ENCODE measurements at places on chromosomes 5 and 9.
A peak's percentile ranks its signal among the peaks of the same experiment; 100 is the strongest.

GRCh38 chr9:4138781-4139180 lies 161.1 kb downstream of the GLIS3 start:
- DNase-seq = peak; percentile 64

DNA sequence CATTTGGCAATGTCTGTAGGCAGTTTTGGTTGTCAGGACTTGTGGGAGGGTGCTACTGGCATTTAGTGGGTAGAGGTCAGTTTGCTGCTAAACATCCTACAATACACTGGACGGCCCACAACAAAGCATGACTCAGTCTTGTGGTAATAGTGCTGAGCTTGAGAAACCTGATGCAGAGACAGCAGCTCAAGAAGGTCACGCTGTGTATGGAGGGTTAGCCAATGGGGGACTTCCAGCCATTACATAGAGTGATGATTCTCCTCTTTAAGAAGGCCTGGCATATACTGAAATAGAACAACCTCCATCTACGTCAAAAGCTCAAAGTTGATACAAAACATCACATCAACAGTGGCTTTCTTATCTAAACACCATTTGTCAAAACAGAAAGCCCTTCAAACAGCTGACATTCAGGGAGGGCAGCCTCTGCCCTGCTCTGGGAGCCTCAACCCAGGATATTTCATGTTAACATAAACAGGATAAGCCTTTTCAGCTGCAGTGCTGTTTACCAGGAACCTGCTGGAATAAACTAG lies 143.0 kb downstream of the GPBP1 start:
- peak; percentile 100 for DNase-seq

- DNase-seq = peak; percentile 9
These were observed 589.4 kb downstream of the NR2F1-AS1 start for GRCh38 chr5:92991581-92992067.

DNA sequence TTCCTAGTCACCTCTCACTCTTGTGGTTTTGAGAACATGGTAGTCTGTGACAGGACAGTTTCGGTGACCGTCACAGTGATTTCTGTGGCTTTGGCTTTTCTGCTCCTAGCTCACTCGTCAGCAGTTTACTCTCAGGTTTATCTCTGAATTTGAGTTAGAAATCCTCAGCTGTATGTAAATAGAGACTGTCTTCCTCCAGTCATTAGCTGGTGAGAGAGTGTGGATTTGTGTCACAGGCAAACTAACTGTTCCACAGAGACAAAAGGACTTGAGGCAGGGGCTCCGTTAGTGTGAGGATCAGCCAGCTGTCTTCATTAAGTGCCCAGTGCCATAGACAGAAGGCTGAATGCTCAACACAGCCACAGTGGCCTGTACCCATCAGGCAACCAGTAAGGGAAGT lies 131.4 kb downstream of the CD180 start:
- no peak for DNase-seq

DNA sequence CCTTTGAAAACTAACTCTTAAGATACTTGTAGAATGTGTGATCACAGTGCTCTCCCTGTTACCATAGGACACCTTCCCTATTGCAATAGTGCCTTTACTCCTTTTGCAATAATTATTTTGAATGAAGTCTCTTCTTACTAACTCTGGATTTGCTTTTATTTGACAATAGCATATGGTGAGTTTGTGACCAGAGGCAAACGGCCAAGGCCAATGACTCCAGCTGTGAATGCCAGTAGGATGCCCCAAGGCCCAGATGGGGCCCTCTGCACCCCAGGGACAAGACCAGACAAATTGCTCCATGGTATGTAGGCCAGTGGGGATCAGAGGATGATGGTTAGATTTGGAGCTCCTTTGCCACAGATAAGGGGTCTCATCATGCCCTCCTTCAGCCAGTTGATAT lies 116.9 kb downstream of the NPR3 start:
- no peak for DNase-seq

- DNase-seq = no peak
These were observed 133.0 kb upstream of the PTCH1 start for GRCh38 chr9:95649801-95650213.

DNA sequence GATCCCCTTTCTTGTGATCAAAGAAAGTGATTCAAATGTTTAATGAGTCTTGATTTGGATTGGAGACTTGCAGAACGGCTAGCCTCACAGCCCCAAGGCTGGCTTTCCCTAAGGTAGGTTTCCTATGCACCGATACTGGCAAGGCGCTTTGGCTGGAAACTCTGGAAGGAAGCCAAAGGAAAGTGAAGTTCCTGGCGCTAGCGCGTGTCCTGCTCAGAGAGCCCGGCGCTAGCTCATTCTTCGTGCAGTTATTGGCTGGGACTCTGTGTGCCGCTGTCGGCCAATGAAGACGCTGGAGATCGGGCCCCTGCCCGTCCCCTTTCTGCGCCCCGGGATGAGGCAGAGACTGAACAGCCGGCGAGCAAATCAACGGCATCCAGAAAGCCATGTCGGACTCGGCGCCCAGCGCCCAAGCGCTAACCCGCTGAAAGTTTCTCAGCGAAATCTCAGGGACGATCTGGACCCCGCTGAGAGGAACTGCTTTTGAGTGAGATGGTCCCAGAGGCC lies at the start of gene PCDHGC3:
PCDHGC3 (plus strand) TSS at position 342 of the 507 bp plus-strand sequence; CDS start at position 493, 151 bp downstream.
- peak; percentile 97 for DNase-seq

DNA sequence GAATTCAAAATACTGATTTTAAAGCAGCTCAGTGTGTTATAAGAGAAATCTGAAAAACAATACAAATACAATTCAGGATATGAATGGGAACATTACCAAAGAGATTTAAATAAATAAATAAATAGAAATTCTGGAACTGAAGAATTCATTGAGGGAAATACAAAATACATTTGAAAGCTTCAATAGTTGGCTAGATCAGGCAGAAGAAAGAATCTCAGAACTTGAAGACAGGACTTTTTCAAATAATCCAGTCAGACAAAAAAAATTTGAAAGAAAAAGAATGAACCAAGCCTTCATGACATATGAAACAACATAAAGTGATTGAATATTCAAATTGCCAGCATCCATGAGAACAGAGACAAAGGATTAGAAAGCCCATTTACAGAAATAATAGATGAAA lies 59.6 kb upstream of the TLX3 start:
- no peak for DNase-seq

DNA sequence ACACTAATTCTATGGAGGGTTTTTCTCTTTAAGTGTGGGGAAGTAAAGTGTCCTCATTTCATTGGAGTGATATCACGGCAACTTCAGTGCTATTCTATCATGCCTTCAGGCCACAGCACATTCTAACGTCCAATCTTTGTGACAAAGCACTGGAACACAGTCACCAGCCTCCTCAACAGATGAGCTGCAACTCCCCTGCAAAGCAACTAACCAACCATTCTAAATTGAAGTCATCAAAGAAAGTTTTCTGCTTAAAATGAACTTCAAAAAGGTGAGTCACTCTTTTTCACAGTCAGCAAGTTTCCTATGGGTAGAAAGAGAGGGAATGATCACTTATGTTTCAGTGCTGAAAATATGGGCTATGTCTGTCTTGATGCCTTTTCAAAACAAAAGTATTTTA lies 190.8 kb downstream of the ELAVL2 start:
- no peak for DNase-seq

DNA sequence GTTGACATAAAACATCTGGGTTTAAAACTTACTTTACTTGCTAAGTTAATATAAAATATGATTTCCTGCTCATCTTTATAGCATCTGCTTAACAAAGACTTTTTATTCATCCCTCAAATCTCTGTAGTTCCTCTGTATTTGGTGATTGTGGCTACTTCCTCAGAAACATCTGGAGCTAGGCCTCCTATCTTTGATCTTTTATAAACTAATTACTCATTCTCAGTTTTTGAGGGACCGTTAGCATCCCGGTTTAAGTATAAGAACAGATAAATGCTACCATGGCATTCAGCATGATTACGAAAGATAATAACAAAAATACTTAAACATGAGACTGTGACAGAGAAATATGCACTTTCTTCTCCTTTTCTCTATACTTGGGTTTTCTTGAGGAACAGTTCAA lies 85.3 kb downstream of the SLC38A9 start:
- DNase-seq = no peak

Measured in iris pigment epithelial cell (primary cell).